Ovary (tissue), 10 donors: ENCODE measurements at places on chromosomes 1 and 21. TPM values are rescaled to one million over a fixed set of nuclear protein-coding genes. Genes with fewer than 3 reads are reported as not detected.

FAM177B gene
- 0.34 TPM for total RNA-seq

GFI1 gene
- 0.12 TPM for total RNA-seq

LINGO4 gene
- 0.10 TPM for total RNA-seq

SPRR2G gene
- not detected for total RNA-seq

S100A1 gene
- total RNA-seq: 8.1 TPM

A3GALT2 gene
- total RNA-seq: not detected

TDRD10 gene
- total RNA-seq: 5.8 TPM

CASQ2 gene
- 2.3 TPM for total RNA-seq

GRCh38 chr21:45050797-45051489 is 23.4 kb upstream of the ADARB1 start:
- no peak for DNase-seq

- DNase-seq: no peak
These were observed 16.3 kb upstream of the SARS1 start for GRCh38 chr1:109197158-109198042.

DNA sequence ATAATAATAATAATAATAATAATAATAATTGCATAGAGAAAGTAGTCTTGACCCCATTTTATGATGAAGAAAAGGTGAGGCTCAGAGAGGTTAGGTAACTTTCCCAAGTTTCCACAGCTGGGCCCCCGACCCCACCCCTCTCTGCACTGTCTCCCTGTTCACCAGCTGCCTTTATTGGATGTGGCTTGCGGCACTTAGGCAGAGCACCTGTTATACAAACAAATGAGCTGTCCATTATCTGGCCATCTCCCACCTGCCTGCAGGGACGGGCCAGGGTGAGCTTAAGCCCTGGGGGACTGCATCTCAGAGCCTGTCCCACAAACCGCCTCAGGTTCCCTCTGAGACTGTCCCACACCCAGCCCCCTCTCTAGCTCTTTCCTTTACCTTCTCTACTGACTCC is 10.1 kb upstream of the EFNA1 start:
- no peak for DNase-seq

DNA sequence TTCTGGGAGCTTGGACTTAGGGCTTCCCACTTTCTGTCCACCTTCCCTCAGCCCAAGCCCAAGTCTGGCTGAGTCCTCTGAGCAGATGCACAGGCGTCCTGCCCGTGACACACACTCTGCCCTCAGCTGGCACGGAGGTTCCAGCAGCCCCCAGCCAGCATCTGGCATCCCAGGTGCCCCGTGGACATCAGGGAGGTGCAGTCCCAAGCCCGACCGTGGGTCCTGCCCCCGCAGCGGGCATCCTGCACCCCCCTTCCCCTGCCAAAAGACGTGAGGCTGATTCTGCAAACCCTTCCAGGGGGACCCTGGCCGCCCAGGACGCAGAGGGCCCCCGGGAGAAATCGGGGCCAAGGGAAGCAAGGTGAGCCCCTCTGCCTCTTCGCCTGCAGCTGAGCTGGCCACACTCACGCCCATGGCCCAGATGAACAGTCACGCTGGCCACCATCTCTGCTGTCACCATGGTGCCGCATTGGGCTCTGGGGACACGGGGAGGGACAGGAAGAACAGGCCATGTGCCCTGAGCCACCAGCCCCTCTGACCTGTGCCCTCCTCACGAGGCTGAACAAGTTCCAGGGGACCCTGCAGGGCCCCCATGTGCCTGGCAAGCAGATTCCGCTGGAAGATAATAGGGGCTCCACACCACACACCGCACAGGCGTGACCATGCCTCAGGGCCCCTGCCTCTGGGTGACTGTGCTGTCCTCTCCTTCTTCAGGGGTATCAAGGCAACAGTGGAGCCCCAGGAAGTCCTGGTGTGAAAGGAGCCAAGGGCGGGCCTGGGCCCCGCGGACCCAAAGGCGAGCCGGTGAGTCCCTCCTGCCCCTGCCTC is 20.6 kb downstream of the COL6A2 start:
- peak; percentile 20 for DNase-seq

DNA sequence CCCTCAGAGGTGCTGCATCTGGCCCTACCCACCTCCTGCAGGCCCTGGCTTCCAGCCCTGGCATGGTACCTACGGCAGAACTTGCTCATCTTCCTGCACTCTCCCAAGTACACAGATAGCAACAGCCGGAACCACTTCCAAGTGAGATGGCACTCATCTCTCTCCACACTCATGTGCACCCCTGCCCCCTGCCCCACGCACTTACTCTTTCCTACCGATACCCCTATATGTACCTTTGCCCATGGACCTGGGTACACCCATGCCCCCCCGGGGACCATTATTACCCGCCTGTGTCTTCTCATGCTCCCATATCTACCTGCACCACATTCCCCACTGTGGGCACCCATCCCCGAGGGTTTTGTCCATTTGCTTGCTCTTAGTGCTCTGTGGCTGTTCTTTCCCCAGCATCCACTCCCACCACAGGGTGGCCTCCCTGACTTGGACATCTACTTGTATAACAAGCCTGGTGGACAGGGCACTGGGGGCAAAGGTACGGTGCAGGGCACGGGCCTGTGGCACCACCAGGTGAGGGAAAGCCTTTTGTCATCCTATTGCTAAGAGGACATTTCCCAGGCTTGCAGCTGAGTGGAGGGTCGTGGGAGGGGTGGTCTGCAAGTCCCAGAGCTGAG is 14.7 kb downstream of the HYI start:
- no peak for DNase-seq

GRCh38 chr21:15209224-15209623 is 144.4 kb upstream of the NRIP1 start:
- no peak for DNase-seq

DNA sequence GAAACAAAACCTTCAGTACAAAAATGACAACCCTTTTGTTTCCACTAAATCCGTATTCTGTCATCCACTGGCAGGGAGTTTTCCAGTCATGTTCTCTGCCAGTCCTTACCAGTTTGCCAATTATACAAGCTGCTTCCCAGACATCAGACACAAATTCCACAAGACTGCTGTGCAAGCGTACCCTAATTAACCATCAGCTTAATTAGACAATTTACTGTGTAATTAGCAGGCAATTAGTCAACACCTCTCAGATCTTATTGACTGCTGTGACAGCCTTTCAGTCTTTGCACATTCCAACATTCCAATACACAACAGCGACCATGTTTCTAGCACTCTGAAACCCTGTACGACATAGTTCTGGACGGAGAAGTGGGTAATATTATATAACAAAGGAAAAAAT is 420.1 kb downstream of the DPYD start:
- DNase-seq: no peak

GRCh38 chr21:43983390-43983789 is 28.7 kb upstream of the TRAPPC10 start:
- DNase-seq: no peak

- DNase-seq: no peak
These were observed 24.7 kb upstream of the PEF1 start for GRCh38 chr1:31669433-31669785.

GRCh38 chr21:32975811-32976431 is 49.8 kb upstream of the OLIG2 start:
- no peak for DNase-seq

- DNase-seq: peak; percentile 75
These were observed 126.0 kb upstream of the TMEM51 start for GRCh38 chr1:15027515-15027986.

DNA sequence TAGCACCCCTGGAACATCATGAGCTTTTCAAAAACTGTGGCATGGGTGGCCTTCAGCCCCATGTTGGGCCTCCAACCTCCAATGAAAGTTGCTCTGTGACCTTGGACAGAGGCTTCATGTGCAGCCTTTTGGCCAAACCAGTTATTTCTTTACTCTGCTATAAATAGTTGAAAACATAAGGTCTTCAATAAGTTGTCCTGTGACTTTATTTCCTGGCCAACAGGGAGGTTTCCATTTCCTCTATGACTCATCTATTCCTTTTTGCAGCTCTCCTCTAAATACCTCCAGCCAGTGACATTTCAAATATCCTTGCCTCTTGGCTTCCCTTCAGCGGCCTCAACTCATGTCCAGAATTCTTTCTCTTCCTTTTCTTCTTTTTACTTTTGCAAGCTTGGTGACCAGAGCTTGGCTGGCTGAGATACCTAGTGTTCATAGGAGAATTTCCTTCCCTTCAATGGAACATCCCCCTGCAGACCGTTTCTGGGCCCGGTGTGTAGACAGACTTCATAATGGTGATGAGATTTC is 22.7 kb upstream of the TRIM67 start:
- DNase-seq: no peak

GRCh38 chr21:35162831-35163230 is 113.7 kb upstream of the RUNX1 start:
- DNase-seq: no peak

DNA sequence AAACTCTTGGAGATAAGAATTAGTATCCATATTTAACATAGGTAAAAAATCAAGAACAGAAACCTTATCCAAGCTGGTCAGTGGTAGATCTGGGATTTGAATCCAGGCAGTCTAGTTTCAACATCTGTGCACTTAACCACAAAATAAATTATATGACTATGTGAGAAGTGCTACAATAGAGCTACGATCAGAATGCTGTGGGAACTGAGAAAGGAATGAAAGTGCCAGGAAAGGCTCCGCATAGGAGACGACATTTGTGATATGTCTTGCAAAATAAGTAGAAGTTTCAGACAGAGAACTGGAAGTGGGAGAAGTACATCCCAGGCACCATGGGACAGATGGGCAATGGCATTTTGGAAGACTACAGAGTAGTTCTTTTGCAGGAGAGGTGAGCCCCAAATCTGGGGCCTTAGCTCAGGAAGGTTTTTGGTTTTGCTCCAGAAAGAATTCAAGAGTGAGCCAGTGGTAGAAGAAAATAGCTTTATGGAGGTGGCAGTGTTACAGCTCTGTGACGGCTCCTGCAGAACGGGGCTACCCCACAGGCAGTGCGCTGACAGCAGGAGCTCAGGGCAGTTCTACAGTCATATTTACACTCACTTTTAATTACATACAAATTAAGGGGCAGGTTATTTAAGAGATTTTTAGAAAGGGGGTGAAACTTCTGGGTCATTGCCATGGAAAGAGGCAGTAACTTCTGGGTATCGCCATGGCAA is 25.5 kb upstream of the GJA5 start:
- DNase-seq: no peak

DNA sequence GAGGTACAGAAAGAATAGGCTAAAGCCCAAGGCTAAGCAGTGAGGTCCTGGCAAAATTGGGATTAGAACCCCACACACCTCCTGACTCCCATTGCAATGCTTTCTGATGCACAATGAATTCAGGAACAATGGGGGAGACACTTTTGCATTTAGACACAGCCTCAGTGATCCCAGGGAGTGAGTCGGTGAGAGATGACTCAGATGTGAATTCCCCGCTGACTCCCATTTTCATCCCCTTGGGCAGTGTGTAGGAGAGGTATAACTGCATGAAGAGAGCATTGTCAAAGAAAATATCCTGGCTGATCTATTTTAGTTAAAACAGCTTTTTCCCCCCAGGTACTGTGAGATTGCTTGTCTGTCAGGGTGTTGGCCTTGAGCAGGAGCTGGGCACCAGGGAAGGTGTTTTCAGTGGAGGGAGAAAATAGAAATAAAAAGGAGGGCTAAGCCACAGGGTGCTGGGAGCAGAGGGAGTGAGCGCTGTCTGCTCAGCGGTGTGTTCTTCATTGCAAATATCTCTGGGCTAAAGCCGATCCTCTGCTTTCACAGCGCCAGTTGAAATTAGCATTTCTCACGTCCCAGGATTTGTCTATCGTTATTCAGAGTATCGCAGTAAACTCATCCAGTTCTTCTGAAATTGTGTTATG is 247.7 kb upstream of the PTBP2 start:
- no peak for DNase-seq

- no peak for DNase-seq
These were observed 39.0 kb downstream of the OLFM3 start for GRCh38 chr1:101957771-101958170.

DNA sequence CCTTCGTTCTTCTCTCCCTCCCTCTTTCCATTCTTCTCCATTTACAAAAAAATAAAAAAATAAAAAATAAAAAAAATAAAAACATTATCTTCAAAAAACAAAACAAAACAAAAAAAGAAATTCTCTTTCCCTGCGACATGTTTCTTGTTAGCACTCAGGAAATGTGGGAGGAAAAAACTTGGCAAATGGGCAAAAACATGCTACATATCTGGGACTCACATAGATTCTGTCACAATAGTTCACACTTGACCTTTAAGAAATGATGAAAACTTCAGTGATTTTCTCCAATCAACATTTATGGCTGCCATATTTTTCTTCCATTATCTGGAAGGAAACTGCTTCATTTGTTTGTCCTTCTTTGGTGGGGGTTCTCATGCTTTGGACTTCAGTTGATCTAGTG is 109.3 kb downstream of the PRKAB2 start:
- no peak for DNase-seq

DNA sequence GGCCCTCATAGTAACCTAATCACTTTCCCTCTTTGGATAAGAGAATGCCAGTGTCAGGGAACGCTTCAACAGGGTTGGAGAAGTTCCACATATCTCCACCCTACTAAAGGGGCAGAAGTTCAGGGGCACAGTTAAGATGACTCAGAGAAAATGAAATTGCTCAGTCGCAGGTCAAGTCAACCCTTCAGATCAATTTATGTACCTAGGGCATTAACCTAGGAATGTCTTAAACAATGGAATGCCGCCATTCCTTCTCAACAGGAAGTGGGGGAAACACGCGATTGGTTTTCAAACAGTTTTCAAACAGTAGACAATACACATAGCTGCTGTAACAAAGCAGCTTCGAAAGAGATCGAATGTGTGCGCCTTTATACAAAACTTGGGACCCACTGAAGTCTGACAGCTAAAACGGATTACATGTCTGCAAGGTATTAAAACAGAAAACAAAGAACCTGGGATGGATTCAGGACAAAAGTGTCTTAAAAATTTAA is 897 bp downstream of the SLC25A24 start:
- no peak for DNase-seq

DNA sequence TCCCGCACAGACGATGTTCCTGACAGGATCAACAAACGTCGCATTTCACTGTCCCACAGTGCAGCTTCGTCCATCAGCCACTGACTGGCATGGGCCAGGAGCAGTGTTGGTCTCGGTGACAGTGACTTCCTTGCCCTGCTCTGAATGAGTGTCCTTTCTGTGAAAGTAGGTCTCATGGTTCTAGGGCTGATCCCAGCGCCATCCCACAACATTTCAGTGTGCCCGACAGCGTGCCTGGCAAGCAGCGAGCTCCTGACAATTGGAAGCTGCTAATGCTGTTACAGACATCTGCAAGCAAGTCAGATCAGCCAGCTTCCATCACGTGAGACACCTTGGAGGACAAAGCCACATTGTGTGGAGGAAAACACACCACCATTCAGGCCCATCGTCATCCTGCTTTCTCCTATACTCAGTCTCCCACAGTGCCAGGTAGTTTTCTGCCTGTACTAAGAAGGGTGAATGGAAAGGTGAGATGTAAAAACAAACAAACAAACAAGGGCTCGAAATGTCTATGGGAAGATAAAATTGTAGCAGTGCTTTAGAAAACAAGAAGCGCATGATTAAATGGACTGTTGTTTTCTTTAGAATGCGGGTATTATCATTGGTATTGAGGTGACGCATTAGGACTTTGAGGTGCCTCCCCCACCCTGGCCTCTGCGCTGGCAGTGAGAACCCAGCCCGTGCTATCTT is 21.9 kb downstream of the ERRFI1 start:
- no peak for DNase-seq

DNA sequence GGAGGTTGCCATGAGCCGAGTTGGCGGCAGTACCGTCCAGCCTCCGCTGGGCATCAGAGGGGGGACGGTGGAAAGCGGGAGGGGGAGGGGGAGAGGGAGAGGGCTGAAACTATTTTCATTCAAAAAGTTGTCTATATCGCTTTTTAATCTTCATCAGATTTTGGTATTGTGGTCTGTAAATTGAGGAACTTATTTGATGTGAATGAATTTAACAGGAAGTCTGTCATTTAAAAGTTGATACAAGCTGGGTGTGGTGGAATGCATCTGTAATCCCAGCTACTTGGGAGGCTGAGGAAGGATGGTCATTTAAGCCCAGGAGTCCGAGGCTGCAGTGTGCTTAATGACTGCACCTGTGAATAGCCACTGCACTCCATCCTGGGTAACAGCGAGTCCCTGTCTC is 3.0 kb upstream of the EPHX4 start:
- DNase-seq: no peak
